GM12892 (cell line): ENCODE measurements at places on chromosomes 6 and 20.

DNA sequence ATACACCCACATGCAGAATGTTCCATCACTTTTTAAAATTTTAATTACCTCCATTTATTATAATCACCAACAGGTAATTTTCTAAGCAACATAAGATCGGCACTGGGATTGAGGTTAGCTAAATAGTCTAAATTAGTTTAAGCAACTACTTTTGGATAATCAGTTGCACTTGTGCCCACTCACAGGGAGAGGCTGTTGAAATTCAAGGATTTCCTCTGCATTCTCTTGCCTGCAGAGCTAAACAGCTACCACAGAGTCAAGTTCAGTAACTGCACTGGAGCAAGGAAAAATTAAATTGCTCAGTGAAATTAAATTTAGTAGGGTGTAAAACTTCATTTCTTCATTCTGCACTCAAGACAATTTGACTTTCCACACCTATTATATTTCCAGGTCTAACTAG, 120.7 kb upstream of the CCDC28A start:
- DNase-seq, result no peak

- no peak for DNase-seq
Observed at GRCh38 chr6:117960877-117961276, 53.8 kb downstream of the SLC35F1 start.

DNA sequence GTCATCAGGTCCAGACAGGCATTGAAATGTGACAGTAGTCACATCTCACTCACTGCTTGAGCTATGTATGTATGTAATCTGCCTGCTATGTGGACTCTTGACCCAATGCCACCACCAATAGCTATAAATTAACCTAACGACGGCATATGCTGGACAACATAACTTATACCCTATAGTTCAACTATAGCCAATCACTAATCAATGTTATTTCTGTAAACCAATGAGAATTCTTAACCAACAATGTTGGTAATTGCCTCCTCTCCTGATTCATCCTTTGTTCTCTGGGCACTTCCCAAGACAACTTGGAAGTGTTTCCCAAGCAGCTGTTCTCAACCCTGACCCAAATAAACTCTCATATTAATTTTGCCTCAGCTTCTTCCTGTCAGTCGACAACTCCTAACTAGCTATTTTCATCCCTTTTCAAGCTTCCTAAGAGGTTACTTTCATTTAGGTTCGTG, 24.1 kb upstream of the SERPINB1 start:
- no peak for DNase-seq

DNA sequence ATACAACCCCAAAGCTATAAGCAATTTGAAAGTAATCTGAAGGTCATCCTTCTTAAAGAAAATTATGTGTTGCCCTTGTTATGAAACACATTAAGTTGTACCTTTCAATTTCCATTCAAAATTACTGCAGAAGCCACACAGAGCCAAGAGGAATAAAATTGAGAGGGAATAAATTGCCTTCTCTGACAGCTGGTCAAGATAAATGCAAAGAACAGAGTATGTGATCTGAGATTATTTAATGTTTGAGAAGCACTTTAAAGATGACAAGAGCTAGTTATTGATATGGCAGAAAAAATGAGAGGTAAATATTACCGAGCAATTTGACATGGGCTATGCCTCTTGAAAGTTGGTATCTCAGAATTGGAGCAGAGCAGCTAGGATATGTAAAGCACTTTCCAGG, 61.6 kb downstream of the TRDN start:
- DNase-seq, result no peak

DNA sequence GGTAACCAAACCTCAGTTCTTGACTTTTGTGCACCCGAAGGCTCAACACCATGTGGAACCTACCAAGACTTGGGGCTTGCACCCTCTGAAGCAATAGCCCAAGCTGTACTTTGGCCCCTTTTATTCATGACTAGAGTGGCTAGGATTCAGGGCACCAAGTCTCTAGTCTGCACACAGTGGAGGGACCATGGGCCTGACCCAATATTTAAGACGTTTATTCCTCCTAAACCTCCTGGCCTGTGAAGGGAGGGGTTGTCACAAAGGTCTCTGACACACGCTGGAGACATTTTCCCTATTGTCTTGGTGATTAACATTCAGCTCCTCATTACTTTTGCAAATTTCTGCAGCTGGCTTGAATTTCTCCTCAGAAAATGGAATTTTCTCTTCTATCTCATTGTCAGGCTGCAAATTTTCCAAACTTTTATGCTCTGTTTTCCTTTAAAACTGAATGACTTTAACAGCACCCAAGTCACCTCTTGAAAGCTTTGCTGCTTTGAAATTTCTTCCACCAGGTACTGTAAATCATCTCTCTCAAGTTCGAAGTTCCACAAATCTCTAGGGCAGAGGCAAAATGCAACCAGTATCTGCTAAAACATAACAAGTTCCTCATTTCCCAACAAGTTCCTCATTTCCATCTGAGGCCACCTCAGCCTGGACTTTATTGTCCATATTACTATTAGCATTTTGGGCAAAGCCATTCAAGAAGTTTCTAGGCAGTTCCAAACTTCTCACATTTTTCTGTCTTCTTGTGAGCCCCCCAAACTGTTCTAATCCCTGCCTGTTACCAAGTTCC, 481.4 kb upstream of the BTBD3 start:
- no peak for DNase-seq
